ENCODE measurements at places on chromosomes 5 and 9.
A peak's percentile ranks its signal among the peaks of the same experiment; 100 is the strongest.

DNA sequence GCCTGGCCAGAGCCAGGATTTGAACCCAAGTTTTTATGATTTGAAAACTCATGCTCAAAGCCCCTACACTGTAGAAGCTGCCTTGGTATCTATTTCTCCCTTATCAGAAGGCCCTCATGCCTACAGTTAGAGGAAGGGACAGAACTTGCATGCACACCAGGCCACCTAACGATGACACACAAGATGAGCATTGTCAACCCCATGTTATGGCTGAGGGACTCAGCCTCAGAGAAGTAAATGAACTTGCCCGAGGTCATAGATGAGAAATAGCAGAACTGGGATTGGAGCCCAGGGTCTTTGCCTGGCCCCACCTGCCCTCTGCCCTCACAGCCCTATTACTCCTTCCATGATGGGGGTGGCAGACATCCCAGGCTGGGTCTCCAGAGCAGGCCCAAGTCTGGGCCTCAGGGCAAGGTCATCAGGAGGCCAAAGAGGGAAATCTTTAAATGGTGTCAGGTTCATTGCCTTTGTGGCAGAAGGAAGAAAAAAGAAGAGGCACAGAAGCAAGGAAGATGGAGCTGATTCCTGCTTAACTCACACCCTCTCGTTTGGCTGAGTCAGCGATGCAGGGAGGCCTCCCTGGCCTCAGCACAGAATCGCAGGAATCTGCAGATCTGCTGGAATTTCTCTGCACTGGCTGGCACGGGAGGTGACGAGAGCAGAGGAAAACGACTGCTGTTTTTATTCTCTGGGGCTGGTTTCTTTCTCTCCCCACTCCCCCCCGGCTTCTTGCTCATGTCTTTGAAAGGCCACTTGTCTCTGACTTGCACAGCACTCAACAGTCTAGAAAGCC, 20.6 kb upstream of the CRB2 start:
- DNase-seq, result no peak

GRCh38 chr5:66987949-66988838, 208.4 kb downstream of the CD180 start:
- DNase-seq, result no peak

DNA sequence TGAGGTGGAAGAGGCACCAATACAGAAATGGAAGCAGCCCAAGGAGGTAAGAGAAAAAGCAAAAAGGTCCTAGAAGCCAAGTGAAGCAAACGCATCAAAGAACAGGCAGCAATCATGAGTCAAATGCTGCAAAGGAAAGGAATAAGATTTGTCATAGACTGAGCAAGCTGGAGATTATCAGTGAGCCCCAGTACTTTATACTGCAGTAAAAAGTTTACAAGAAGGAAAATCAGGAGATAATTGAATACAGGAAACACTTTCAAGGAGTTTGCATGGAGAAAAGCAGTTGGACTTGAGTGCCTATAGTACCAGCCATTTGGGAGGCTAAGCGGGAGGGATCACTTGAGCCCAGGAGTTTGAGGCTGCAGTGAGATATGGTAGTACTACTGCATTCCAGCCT, 7.2 kb upstream of the HAVCR1 start:
- no peak for DNase-seq

GRCh38 chr5:54769746-54770145, 215.6 kb downstream of the ESM1 start:
- no peak for DNase-seq

DNA sequence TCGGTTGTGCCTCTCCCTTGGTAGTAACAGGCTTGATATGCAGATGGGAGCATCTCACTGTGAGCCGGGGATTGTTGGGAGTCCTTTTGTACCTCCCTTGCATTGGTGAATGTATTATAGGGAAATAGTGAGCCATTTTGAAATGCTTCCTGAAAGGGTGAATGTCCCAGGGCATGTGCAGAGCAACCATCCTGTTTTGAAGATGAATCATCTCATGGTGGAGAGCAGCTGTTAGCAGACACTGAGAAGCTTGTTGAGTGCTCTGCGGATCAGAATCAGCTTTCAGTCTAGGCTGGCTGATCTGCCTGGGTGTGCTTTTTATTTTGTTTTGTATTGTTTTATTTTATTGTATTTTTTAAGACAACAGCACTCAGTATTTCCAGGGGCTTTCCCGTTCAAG, 29.7 kb downstream of the SLC36A1 start:
- no peak for DNase-seq

DNA sequence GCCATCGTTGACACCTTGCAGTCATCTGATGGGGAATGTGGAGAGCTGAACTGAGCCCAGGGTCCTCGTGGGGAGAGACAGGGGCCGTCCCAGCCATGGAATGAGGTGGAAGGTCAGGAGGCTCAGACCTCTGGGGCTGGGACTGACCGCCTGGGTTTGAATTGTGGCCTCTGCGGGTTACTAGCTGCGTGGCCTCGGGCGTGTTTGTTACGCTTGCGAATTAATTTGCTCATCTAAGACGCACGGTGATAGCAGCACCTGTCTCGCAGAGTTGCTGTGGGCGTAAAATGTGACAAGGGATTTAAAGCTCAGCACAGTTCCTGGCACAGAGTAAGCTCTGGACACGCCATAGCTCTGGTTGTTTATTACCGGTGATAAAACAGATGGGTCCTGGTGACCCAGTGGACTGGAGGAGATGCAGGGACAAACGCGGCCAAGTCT, 19.4 kb upstream of the DAB2IP start:
- DNase-seq, result no peak

GRCh38 chr9:134730761-134731496, 89.3 kb downstream of the COL5A1 start:
- no peak for DNase-seq

DNA sequence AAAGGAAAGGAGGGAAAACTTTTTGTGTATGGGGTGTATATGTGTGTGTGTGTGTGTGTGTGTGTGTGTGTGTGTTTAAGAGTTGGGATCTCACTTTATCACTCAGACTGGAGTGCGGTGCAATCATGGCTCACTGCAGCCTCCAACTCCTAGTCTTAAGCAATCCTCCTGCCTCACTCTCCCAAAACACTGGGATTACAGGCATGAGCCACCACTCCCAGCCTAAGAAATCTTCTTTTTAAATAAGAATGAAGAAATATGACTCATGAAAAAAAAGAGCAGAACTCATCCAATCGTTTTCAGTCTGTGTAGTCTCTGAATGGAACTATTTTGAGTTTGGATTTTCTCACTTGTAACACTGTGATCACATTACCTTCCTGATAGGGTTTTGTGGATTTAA, 601.5 kb downstream of the ACTL7B start:
- DNase-seq, result no peak

- no peak for DNase-seq
These were observed 22.4 kb upstream of the ASTN2 start for GRCh38 chr9:117437283-117437682.

GRCh38 chr9:76519075-76519835, 60.3 kb downstream of the GCNT1 start:
- DNase-seq, result no peak

- DNase-seq, result no peak
These were observed 81.8 kb downstream of the PRDM6 start for GRCh38 chr5:123170816-123171215.

GRCh38 chr9:69019808-69020207, 5.9 kb upstream of the PRKACG start:
- DNase-seq, result no peak

DNA sequence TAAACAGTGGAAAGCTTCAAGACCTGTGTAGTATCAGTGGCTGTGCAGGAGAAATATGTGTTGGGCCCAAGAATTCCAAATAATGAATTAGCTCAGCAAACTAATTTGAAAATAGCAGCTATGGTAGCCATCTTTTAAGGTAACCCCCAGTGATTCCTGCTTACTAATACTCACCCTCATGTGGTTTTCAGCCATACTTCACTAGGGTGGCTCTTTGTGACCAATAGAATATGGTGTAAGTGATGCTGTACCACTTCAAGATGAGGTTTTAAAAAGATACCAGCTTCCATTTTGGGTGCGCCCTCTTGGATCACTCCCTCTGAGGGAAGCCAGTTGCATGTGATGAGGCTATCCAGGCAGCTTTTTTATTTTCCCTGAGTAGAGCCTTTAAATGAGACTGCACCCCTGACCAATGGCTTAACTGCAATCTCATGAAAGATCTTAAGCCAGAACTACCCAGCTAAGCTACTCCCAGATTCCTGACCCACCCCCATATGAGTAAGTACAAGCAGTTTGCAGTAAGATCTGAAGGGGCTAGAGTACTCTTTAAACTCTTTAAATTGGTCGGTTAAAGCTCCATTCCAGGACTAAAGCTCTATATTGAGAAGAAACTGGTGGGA, 58.3 kb downstream of the UHRF2 start:
- DNase-seq, result no peak

- no peak for DNase-seq
These were observed 414.4 kb downstream of the BRINP1 start for GRCh38 chr9:118954857-118955256.

- no peak for DNase-seq
These were observed 5.8 kb upstream of the IL4 start for GRCh38 chr5:132667761-132668705.

GRCh38 chr9:116435706-116436105, 251.4 kb upstream of the TRIM32 start:
- DNase-seq, result no peak

GRCh38 chr9:113876151-113876992, at the start of gene ZNF618:
TSS of gene ZNF618 (plus strand) at chr9:113876309. CDS start at chr9:113876381, 72 bp downstream.
- DNase-seq, result peak; percentile 11

- peak; percentile 44 for DNase-seq
These were observed 22.7 kb upstream of the UBLCP1 start for GRCh38 chr5:159240301-159240870.

DNA sequence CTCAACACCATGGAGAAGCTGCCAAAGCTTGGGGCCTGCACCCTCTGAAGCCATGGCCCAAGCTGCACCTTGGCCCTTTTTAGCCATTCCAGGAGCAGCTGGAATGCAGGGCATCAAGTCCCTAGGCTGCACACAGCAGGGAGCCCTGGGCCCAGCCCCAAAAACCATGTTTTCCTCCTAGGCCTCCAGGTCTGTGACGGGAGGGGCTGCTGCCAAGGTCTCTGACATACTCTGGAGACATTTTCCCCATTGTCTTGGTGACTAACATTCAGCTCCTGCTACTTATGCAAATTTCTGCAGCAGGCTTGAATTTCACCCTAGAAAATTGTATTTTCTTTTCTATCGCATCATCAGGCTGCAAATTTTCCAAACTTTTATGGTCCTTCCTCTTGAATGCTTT, 64.6 kb downstream of the ELOVL7 start:
- no peak for DNase-seq

- peak; percentile 51 for DNase-seq
These were observed 4.7 kb upstream of the TMEM210 start for GRCh38 chr9:137176302-137177182.

DNA sequence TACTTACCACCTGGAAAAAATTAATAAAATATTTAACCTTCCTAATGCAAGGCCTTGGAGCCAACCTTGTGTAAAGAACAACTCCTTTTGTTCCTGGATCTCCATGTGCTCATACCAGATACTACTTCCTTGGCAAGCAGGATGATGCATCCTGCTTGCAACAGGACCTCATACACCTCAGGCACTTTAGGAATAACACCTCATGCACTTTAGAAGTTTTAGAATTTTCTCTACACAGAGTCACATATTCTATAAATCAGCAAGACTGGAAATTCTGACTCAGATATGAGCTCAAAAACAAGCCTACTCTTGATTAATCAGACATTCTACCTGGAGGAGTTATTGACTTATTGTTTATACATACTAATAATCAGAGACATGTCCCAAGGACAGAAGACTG, 209.6 kb upstream of the CDH10 start:
- DNase-seq, result no peak

DNA sequence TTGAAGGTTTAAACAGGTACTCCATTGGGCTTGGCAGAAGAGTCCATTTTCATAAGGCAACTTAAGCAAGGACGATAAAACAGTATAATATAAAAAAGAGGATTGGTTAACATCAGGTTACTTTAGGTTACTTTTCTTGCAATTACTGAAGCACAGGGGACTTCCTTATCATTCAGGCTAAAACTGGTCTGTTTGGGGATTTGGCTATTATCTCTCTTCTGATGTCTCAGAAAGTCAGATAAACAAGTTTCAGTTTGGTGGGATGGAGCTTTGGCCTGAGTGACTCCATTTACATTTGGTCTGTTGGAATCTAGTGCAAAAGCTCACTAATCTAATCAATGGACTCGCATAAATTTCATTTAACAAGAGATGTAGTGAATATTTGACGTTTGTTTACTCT, 8.0 kb downstream of the GAPT start:
- DNase-seq, result no peak

GRCh38 chr5:6847870-6848269, 134.6 kb downstream of the TENT4A start:
- no peak for DNase-seq

- peak; percentile 42 for DNase-seq
These were observed 77.0 kb upstream of the ZFAND5 start for GRCh38 chr9:72441848-72442607.

- no peak for DNase-seq
These were observed 439 bp downstream of the SSBP2 start for GRCh38 chr5:81750308-81751008.

GRCh38 chr9:72394066-72394465, 29.1 kb upstream of the ZFAND5 start:
- no peak for DNase-seq

- no peak for DNase-seq
These were observed 7.3 kb downstream of the ECM2 start for GRCh38 chr9:92528522-92528849.

DNA sequence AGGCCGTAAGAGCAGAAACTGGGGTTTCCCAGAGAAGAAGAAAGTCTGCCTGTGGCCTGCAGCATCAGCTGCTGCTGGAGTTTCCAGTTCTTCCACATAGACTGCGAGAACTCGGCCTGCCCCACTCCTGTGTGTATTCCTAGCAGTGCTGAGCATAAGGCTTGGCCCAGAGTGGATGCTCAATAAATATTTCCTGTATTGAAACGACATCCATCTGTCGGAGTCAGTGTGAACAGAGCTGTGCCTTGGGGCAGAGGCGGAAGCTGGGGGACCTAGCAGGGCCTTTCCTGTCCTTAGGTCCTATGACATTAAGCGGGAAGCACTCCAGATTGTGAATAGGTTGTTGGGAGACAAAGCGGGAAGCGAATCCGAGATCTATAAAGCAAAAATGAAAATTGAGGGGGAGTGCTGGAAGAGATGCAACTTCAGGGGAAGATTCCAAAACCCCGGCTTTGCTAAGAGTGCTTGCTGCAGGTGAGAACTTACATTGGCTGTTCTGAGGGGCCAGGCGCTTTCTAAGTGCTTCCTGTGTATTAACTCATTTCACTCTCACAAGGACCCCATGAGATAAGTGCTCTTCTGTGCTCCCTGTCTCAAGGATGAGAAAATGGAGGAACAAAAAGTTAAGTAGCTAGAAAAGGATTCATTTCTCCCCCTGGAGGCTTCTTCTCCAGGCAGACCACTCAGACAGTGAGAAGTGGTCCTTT, 76.1 kb upstream of the CXCL14 start:
- DNase-seq, result no peak

GRCh38 chr9:132461971-132462370, 52.0 kb downstream of the CFAP77 start:
- no peak for DNase-seq

DNA sequence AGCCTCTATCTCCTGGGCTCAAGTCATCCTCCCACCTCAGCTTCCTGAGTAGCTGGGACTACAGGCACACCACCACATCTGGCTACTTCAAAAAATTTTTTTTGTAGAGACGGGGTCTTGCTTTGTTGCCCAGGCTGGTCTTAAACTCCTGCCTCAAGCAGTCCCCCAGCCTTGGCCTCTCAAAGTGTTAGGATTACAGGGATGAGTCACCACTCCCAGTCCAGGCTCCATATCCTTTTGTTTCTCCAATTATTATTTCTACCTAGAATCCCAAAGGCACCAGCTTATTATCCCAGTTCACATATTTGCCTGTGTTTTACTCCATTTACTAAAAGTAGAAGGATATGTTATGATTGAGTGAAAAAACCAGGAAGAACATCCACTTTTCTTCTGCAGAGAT, 84.9 kb downstream of the TEK start:
- DNase-seq, result no peak

All from COLO829 (cell line).